Suppressor macrophage treated with lipopolysaccharide for 1 hour (primary cell): ENCODE measurements at places on chromosomes 5 and 9.

DNA sequence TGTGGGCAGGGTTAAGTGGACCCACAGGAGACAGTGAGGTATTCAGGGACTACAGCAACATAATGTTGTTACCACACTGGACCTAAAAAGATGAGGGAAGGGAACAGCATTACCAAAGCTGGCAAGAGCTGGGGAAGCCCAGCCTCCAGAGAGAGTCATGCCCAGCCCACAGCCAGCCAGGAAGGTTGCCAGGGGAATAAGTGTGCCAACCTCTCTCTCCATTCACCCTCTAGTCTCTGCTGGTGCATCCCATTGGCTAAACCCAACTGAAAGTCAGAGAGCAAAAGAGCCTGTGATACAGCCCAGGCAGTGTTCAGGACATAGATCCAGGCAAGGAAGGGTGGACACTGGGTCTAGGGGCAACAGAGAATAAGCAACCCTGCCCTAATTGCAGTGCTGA is 35.8 kb upstream of the AFAP1L1 start:
- no peak for DNase-seq

- DNase-seq: no peak
Measured at GRCh38 chr9:124008303-124008693, 3.3 kb upstream of the LHX2 start.

- DNase-seq: no peak
Measured at GRCh38 chr9:136732444-136733178, 10.1 kb downstream of the LCN10 start.

- DNase-seq: no peak
Measured at GRCh38 chr5:15384176-15384575, 115.8 kb upstream of the FBXL7 start.

GRCh38 chr5:158773161-158773560 is 326.6 kb downstream of the EBF1 start:
- no peak for DNase-seq

DNA sequence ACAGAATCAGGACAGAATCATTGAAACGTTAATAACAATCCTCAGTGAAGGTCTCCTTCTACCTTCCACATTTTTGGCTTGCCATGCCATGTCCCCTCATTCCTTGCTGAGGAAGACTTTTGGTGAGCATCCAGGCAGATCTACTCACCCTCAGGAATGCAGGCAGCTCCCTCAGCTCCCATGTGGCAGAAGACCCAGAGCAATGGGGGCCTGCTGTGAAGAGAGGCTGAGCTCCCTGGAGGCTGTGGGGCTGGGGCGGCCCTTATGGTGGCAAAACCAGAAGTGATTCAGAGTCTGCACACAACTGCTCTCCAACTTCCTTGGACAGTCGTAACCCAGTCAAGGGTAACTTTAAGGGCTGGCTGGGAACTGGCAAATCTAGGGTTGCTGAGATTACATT is 247.2 kb upstream of the EFNA5 start:
- DNase-seq: no peak

- DNase-seq: no peak
Measured at GRCh38 chr9:5854063-5854790, 21.3 kb upstream of the ERMP1 start.

- DNase-seq: peak; percentile 51
Measured at GRCh38 chr5:141707510-141707909, 25.5 kb upstream of the ARAP3 start.

- no peak for DNase-seq
Measured at GRCh38 chr5:115977096-115977495, 14.8 kb downstream of the LVRN start.

DNA sequence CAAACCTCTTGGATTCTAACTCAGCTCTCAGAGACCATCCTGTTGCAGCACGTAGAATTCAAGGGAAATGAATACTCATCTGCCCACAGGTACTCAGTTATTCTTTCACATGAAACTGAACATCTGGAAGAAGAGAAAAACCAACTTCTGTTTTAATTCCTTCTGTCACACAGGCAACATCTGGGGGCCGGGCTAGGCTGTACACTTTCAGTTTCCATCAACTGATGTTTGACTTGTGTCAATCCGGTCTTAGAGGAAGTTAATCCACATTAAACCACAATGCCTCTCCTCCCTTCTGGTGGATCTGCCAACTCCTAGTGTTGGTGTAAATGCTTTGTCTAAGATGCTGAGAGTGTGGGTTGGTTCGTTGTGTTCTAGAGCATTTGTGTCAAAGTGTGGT is 17.6 kb downstream of the DMRT3 start:
- peak; percentile 75 for DNase-seq

GRCh38 chr5:130034566-130035210 is 130.4 kb downstream of the CHSY3 start:
- peak; percentile 82 for DNase-seq

- no peak for DNase-seq
Measured at GRCh38 chr9:132020272-132020671, 59.4 kb downstream of the MED27 start.

GRCh38 chr5:157271740-157272271 is 5.9 kb downstream of the CYFIP2 start:
- DNase-seq: no peak

GRCh38 chr5:153523211-153523610 is 32.7 kb downstream of the GRIA1 start:
- no peak for DNase-seq

GRCh38 chr5:73170522-73170921 is 2.5 kb upstream of the TMEM174 start:
- DNase-seq: peak; percentile 65

- no peak for DNase-seq
Measured at GRCh38 chr9:11735391-11735790, 957.8 kb upstream of the TYRP1 start.

DNA sequence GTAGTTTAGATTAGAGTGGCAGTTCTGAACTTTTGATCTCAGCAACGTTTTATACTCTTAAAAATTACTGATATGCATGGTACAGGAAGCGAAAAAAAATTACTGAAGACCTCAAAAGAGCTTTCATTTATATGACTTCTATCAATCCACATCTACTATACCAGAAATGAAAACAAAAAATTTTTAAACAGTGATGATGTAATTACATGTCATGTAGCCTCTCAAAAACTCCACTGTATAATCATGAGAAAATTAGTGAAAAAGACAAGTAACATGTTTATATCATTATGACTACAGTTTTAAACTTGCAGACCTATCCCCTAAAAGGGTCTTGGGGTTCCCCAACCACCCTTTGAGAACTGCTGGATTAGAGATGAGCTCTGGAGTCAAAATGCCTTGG is 9.3 kb downstream of the DNAJC18 start:
- DNase-seq: no peak

- no peak for DNase-seq
Measured at GRCh38 chr5:163330723-163331668, 106.4 kb upstream of the CCNG1 start.

- no peak for DNase-seq
Measured at GRCh38 chr9:95857124-95857523, 18.4 kb upstream of the ERCC6L2 start.

- no peak for DNase-seq
Measured at GRCh38 chr9:115891929-115892328, 261.7 kb upstream of the PAPPA start.

DNA sequence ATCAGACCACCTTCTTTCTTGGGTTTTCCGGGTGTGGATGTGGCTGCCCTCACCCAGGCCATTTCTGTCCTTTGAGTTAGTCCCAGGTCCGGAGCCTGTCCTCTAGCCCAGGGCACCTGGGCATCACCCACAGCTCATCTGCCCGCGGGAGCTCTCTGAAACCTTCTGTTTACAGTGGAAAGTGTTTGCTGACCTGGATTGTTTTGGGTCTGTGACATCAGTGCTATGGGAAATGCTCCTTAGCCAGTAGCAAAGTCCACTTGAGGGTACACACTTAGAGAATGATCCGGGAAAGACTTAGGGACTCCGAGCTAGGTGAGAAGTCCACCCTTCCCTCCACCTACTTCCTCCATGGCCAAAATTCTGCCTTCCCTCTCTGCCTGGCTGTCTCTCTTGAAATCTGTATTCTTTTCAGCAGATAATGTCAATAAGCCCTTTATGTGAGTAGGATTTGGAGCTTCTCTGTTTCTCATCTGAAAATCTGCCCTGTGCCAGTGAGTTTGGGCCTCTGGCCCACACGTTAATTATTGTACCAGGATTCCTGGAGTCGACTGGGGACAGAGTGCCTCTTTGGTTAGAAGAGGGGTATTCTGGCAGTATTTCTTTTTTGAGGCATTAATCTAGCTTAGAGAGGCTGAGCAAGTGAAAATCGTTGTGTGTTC is 19.9 kb downstream of the ABLIM3 start:
- DNase-seq: no peak

DNA sequence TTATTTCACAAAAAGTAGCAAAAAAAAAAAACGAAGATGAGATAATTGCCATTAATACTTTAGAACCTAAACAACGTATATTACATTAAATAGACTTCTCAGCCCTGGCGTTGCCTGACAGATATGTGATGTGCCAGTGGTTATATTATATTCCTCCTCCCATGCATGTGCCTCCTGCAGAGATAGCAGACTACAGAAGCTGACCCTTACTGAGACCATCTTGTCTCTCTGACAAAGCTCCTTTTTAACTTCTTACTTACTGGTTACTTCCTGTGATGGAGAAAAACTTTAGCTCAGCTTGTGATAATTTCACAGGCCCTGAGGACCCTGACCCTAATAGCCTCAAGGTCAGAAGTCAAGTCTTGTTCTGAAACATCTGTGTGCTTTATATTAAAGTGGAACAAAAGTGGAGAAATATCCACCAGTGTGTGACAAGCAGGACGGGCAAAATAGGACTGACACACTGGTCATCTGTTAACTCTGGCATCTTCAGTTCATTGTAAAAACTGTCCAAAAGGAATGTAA is 80.6 kb upstream of the POU5F2 start:
- no peak for DNase-seq

DNA sequence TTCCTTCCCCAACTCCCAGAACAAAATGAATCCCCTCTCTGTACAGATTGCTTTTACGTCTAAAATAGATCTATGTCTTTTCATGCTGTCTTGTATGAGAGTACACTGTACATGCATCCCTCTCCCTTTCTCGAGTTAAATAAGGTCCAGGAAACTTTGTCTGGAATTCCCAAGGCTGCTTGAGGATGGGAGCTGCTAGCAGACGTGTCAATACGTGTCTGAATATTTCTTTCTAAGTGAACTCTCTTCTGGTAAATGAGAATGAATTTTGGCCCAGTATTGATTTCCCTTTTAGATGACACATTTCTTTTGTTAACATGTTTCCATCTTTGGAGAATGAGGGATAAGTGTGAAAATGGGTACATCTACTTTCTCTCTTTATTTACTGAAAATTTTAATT is 59.6 kb upstream of the GAS1 start:
- no peak for DNase-seq

- no peak for DNase-seq
Measured at GRCh38 chr5:33828626-33829308, 63.0 kb downstream of the ADAMTS12 start.

DNA sequence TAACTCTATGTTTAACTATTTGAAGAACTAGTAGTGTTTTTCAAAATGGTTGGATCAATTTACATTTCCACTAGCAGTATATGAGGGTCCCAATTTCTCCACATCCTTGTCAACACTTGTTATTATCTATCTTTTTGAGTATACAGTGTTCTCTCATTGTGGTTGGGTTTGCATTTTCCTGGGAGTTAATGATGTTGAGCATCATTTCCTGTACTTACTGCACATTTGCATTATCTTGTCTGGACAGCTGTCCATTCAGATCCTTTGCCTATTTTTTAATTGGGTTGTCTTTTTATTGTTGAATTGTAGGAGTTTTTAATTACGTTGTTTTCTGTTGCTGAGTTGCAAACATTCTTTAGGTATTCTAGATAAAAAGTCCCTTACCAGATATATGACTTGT is 103.4 kb upstream of the LRRTM2 start:
- DNase-seq: no peak

DNA sequence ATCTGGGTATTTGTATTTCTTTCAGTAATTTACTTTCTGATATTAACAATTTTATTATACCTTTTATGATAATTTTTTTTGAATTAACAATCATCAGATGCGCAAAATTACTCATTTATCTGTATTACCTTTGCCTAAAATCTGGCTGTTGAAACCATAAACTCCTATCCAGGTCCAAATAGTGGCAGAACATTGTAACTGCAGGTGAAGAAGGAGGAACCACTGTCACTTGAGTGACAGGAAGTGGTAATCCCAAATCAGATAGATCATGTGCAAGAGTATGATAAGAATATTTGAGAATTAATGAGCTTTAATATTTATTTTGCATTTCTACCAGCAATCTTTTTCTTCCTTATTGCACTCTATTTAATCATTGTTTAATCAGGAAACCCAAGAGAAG is 139.3 kb upstream of the TLE4 start:
- no peak for DNase-seq

DNA sequence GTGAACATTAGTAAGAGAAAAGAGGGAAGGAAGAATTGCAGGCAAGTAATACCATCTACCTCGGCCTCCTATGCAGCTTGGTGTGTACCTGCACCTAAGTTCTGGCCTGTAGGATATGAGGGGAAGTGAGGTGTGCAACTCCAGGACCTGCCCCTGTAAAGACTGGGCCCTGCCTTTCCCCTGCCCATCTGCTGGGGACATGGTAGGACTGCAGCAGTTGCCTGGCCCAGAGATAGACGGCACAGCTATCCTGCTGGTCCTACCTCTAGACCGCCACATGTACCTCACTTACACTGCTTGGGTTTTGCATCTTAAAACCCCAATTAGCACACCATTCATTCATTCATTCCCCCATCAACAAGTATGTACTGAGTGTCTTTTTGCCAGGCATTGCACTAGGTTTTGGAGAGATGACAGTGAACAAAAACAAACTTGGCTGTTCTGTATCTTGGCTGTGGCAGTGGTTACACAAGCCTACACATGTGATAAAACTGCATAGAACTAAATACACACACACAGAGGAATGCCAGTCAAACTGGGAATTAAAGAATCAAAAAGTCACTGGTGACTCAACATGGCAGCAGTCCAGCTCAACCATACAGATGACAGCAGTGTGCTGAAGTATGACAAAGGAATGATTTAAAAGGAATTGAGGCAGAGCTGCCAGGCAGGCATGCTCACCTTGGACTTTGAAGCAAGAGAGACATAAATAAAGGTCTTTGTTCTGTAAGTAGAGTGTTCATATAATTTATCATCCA is 23.3 kb upstream of the MGAT1 start:
- peak; percentile 73 for DNase-seq

GRCh38 chr5:62684310-62684709 is 105.7 kb downstream of the LRRC70 start:
- no peak for DNase-seq

DNA sequence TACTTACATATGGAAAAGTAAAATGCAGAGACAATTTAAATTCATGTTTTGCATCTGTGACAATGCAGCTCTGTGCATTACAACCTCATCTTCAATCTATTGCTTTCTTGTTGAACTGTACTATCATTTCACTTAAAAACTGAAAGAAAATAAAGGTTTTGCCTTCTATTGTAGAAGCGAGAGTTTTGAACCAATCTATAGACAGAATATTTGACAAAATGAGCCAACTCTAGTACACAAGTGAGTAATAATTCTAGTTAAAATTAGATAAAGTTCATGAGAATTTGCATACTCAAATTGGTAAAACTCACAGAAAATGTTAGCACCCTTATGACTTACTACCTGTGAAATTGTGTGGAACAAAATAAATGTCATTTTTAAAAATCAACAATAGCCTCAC is 123.7 kb downstream of the EDIL3 start:
- DNase-seq: no peak
